Ammon's horn (tissue), 1 donor: ENCODE measurements at places on chromosomes 2 and 18.

DNA sequence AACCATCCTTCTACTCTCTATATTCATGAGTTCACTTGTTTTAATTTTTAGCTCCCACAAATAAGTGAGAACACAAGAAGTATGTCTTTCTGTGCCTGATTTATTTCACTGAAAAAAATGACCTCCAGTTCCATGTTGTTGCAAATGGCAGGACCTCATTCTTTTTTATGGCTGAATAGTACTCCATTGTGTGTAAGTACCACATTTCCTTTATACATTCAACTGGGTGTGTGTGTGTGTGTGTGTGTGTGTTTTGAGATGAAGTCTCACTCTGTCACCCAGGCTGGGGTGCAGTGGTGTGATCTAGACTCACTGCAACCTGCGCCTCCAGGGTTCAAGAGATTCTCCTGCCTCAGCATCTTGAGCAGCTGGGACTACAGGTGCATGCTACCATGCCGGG is 41.2 kb downstream of the KCNG3 start:
- no peak for DNase-seq

DNA sequence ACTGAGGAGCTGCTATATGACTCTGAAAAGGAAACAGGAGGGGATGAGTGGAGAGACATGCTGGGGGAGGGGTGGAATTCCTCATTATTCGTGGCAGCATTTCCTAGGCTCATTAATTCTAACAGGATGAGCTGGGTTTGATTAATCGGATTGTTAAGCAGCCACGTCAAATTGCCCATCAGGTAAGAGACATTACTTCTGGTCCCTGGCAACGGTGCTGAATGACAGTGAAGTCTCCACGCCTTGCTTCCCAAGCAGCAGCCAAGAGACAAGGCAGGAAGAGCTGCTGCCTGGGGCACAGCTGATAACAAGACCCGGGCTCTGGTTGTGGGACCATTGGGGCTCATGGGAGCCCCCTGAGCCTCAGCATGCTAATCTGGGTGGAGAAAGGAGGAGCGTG is 86.6 kb downstream of the MARCHF4 start:
- no peak for DNase-seq

DNA sequence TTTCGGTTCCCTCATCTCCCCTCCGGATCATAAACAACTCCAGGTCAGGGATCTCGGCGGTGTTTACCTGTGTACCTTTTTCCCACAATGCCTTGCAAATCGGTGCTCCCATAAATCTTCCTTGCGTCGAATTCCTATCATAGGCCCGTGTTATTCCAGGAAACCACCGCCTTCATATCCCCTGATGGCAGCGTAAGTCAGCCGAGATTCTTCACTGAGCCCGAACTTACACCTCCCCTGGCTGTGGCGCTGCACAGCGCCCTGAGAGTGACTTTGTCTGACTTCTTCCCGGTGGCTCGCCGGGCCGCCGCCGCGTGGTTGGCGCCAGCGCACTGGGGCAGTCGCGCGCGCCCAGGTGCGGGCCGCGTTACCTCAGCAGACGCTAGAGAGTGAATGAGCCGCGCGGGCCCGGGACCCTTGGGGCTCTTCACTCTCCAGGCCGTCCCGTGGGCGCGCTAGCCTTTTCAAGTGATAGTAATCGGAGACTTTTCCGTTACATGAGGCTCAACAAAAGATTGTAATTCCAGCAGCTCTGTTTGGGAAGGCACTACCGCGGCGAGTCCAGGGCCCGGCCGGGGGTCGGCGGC is 101.6 kb downstream of the SPTBN1 start:
- peak; percentile 43 for DNase-seq

DNA sequence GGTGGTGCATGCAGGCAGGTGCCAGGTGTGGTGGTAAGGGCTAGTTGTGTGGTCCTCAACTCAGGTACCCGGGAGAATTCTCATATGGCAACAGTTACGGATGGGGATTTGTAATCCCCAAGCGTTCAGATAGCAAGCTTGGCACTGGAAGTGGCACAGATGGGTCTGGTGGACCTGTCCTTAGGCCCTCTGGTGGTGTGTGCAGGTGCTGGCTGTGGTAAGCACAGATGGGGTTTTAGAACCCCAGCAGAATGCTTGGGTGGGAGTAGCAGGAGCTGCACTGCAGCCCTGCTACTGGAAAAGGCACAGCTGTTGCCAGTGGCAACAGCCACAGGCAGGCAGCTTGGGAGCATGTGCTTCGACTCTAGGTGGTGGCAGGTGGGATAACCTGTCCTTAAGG is 948.2 kb upstream of the FAM98A start:
- DNase-seq = no peak

DNA sequence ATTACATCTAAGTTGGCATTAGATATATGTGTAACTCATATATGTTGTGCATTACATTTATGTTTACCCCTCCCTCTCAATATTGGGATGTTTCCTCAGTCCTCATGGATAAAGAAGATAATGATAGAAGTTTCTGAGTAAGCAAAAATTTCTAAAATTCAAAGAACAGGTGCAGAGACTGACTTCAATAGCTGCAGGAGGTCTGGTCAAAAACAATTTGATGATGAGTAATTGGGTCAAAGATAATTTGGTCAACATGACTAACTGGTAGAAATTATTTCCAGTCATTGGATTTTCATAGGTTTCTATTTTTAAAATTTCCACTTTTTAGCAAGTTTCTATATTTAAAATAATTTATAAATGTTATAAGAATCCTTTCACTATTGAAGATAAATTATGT is 1130.9 kb upstream of the SLC39A10 start:
- no peak for DNase-seq

- no peak for DNase-seq
These were observed 26.1 kb downstream of the KCTD18 start for GRCh38 chr2:200483729-200484198.

DNA sequence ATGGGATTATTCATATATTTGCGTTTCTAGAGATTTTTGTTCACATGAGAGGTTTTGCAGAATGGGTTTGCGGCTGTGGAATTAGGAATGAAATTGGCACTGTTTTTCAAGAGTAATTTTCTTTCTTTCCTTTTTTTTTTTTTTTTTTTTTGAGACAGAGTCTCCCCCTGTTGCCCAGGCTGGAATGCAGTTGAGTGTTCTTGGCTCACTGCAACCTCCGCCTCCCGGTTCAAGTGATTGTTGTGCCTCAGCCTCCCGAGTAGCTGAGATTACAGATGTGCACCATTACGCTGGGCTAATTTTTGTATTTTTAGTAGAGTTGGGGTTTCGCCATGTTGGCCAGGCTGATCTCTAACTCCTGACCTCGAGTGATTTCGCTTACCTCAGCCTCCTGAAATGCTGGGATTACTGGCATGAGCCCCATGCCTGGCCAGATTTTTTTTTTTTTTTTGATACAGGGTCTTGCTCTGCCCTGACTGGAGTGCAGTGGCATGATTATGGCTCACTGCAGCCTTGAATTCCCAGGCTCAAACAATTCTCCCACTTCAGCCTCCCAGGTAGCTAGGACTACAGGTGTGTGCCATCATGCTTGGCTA is 65.3 kb downstream of the MIB1 start:
- no peak for DNase-seq

DNA sequence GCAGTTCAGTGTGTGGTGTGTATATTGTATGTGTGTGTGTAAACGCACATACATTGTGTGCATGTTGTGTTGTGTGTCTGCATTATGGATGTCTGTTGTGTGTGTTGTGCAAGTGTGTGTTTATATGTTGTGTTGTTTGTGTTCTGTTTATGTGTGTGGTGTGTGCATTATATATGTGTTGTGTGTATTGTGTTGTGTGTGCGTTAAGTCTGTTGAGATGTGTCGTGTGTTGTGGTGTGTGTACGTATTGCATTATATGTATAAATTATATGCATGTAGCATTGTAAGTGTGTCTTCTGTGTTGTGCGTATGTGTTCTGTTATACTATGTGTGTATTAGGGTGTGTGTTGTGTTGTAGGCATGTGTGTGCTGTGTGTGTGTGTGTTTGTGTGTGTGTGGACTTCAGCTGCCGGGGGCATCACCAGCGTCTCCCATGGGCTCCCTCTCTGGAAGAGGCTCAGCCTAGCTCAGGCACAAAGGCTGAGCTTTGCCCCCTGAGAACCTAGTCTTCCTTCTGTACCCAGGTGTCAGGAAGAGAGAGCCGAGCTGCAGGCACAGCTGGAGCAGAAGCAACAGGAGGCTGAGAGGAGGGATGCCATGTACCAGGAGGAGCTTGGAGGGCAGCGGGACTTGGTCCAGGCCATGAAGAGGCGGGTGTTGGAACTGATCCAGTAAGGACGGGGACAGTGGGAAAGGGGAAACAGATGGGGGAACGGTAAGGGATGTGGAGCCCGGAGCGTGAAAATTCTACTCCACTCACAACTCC is 13.7 kb downstream of the RUFY4 start:
- DNase-seq = no peak

DNA sequence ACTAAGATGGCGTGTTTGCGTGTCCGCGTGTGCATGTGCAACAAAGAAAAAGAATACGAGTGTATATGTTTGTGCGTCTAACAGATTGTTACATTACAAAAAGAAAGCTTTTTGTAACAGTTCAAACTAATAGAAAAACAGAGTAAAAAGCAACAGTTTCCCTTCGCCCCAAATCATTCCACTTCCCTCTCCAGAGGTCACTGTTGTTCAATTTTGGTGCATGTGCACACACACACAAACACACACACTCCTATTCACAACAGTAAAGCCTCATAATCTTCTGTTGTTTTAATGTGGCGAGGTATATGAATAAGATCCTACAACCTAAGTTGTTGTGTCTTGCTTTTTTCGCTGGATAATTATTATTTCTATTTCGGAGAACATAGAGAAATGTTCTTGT is 357.3 kb upstream of the SLC8A1 start:
- DNase-seq = no peak

DNA sequence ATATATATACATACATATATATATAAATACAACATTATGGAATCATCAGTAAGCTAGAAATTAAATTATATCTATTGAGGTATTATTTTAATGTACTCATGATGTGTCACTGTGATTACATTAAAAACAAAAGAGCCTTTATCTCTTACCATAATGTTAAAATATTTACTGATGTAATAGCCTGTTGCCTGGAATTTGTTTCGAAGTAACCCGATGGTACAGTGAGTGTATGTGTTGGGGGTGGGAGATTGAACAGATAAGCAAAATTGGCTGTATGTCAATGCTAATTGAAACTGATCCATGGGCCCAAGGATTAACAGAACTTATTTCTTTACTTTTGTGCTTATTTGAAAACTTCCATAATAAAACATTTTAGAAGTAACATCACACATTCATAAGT is 1473.2 kb downstream of the LRP1B start:
- DNase-seq = no peak

GRCh38 chr2:40690525-40690924 is 238.6 kb upstream of the SLC8A1 start:
- DNase-seq = no peak

DNA sequence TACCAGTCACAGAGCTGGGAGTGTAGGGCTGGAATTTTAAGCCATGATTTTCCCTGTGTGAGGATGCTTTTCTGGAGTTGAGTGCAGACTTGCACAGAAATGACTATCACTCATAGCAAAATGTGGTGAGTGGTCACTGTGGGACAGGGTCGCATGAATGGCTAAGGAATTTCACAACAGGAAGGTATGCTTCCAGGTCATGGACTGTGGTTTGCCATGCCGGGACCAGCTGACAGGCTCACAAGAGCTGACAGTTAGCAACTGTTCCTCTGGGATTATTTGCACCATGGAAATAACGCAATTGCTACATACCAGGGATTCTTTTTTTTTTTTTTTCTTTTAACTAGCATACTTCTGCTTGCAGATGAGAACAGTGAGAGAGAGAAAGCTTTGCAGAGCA is 3.8 kb upstream of the UXS1 start:
- DNase-seq = no peak

DNA sequence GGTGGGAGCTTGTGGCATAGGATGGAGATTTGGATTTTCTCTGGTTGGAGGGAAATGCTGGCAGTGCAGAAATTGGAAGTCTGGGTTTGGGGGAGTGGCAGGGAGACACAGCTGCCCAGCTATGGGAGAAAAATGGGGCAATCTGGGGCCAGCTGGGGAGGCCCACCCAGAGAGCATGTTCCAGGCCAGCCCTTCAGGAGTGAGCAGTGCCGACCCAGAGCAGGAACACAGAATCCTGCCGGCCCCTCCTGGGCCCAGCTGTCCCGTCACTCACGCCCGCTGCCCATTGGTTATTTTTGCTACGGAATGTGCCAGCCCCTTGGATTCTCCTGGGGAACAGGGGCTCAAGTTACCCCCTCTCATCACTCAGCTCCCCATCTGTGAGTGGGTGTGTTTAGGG is 4.9 kb downstream of the SPEG start:
- no peak for DNase-seq

GRCh38 chr2:9053534-9053931 is 50.0 kb upstream of the MBOAT2 start:
- DNase-seq = no peak

- no peak for DNase-seq
These were observed 145.3 kb upstream of the AQP4 start for GRCh38 chr18:27010784-27011183.

- no peak for DNase-seq
These were observed 213.6 kb downstream of the PMAIP1 start for GRCh38 chr18:60113396-60113795.
